ENCODE measurements at places on chromosomes 5 and 9. TPM values are rescaled to one million over a fixed set of nuclear protein-coding genes. Genes with fewer than 3 reads are reported as not detected.

- DNase-seq: no peak
- no peak overlapping the region for H3K4me3 ChIP-seq
- peaks cover 3% of the 10 kb centered on the region for H3K4me1 ChIP-seq
- no peaks in the 10 kb centered on the region for H3K36me3 ChIP-seq
- H3K27me3 ChIP-seq: no peaks in the 10 kb centered on the region
Observed at GRCh38 chr9:16193066-16193465, 640.2 kb downstream of the CCDC171 start.

DNA sequence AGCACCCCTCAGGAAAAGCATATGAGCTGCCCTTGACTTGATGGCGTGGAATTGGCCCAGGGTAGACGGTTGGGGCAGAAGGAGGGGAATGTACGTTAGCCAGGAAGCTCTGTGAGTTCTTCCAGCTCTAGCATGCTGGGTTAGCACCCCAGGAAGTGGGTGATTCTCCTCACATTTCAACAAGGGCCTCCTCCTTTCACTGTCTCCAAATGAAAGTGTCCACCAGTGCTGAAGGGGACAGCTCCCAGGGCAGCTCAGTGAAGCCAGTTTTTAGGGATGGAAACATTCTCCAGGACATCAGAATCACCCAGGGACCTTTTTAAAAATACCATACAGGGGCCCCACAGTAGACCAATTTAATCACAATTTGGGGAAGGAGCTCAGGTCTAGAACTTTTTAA, 17.2 kb upstream of the AFAP1L1 start:
- H3K4me1 ChIP-seq: no peaks in the 10 kb centered on the region
- no peaks in the 10 kb centered on the region for H3K27me3 ChIP-seq
- H3K4me3 ChIP-seq: no peak overlapping the region
- H3K27ac ChIP-seq: no peak overlapping the region
- H3K36me3 ChIP-seq: peaks cover 6% of the 10 kb centered on the region

- no peak for DNase-seq
- no peaks in the 10 kb centered on the region for H3K27me3 ChIP-seq
- no peak overlapping the region for H3K4me3 ChIP-seq
- H3K27ac ChIP-seq: peak overlapping the region; percentile 47
Observed at GRCh38 chr5:132808866-132809265, 4.2 kb upstream of the SOWAHA start.

DNA sequence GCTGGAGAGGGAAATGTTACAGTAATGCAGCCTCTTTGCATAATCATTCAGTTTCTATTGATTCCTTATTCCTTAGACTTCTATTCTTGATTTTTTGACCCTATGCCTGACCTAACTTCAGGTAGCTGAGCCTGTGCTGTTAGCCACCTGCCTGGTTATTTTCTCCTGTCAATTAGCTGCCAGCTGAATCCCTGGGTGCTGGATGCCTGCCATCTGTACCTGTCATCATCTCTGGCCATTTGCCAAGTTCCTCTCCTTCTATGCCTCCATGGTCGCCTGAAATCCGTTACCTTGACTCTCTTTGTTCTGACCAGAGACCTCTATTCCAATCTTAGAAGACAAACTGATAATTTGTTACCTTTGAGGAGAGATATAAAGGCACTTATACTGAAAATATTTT, 178.3 kb downstream of the CAVIN4 start:
- H3K4me3 ChIP-seq: no peak overlapping the region
- no peaks in the 10 kb centered on the region for H3K27me3 ChIP-seq
- H3K36me3 ChIP-seq: no peaks in the 10 kb centered on the region
- no peak overlapping the region for H3K27ac ChIP-seq
- no peaks in the 10 kb centered on the region for H3K4me1 ChIP-seq
- no peak for DNase-seq

- peak; percentile 12 for DNase-seq
- no peaks in the 10 kb centered on the region for H3K36me3 ChIP-seq
- peak overlapping the region; percentile 100 for H3K27ac ChIP-seq
Observed at GRCh38 chr9:33815781-33816180, 1.2 kb upstream of the UBE2R2 start.

- H3K27ac ChIP-seq: no peak overlapping the region
- no peaks in the 10 kb centered on the region for H3K27me3 ChIP-seq
- no peaks in the 10 kb centered on the region for H3K4me1 ChIP-seq
- no peak overlapping the region for H3K4me3 ChIP-seq
- no peaks in the 10 kb centered on the region for H3K36me3 ChIP-seq
Observed at GRCh38 chr5:11511878-11512277, 392.4 kb downstream of the CTNND2 start.

GRCh38 chr5:69032009-69032408, 61.8 kb upstream of the SLC30A5 start:
- no peaks in the 10 kb centered on the region for H3K36me3 ChIP-seq
- DNase-seq: no peak
- H3K4me1 ChIP-seq: no peaks in the 10 kb centered on the region
- H3K4me3 ChIP-seq: no peak overlapping the region

DNA sequence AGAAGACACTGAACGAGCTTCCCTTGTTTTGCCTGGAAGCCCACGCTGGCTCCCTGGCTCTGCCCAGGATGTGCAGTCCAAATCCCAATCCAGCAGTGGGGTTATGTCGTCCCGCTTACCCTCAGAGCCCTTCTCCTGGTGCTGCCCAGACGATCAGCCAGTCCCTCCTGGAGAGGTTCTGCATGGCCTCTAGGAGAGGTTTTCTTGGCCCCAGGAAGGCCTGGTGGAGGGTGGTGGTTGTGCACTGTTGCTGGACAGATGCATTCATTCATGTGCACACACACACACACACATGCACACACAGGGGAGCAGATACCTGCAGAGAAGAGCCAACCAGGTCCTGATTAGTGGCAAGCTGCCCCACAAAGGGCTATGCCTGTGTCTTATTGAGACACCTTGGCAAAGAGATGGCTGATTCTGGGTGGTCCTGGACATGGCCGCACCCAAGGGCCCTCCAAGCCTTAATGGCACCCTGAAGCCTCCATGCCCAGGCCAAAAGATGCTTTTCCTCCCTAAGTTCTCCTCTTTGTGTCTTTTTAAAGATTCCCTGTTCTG, 10.5 kb upstream of the OLFM1 start:
- H3K27ac ChIP-seq: no peak overlapping the region
- H3K27me3 ChIP-seq: no peaks in the 10 kb centered on the region
- no peak for DNase-seq
- H3K36me3 ChIP-seq: no peaks in the 10 kb centered on the region

DNA sequence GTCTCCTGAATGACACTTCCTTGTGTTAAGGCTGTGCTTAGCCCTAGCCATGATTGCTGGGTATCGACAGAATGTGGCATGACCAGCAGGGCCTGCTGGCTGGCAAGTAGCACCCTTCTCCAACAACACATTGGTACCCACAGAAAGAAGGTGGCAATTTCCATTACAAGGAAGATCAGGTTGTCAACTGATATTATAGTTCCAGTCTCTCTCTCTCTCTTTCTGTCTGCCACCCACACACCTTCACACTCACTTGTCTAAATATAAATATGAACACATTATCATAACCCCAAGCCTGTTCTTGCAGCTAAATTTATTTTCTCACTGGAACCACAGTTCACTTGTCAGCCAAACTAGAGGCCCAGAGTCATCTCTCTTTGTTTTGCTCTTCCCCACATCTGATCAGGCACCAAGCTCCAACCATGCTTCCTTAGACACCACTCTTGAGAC, 408.1 kb upstream of the PIK3R1 start:
- no peaks in the 10 kb centered on the region for H3K36me3 ChIP-seq
- no peak overlapping the region for H3K27ac ChIP-seq
- H3K27me3 ChIP-seq: no peaks in the 10 kb centered on the region

DNA sequence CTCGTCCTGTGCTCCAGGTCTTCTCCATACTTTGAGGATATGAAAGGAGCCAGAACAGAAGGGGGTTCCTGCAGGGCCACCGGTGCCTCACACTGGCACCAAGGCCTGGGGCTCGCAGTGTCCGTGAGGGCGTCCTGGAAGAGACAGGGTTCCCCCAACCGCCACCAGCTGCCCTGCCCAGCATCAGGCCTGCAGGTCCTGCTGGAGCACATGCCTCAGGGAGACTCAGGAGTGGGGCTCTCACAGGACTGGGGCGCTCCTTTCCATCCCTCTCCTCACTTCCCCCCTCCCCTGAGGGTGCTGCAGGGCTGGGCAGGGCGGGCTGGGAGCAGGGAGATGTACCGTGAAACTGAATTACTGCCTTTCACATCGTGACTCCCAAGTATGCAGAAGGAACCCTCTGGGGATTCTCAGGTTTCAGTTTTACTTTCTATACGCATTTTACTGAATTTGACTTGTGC, 31.7 kb downstream of the CEP72 start:
- no peak for DNase-seq
- H3K4me1 ChIP-seq: no peaks in the 10 kb centered on the region
- peaks cover 84% of the 10 kb centered on the region for H3K36me3 ChIP-seq
- H3K4me3 ChIP-seq: no peak overlapping the region
- H3K27ac ChIP-seq: no peak overlapping the region

DNA sequence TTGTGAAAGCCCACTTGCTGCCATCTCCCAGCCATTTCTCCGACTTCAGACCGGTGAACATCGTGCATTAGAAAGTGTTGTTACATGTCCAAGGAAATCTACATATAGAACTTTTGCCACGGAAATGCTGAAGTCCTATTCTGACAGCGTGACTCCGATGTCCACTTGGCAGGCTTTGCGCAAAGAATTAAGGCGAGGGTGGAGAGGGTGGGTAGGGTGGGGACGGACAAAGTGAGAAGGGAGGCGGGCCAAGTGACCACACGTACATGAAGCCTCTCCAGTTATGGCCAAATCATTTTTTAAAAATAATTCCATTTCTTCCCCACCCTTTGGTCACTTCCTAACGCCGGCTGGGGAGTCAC, 460 bp upstream of the ACO1 start:
- H3K4me3 ChIP-seq: peak overlapping the region; percentile 69
- H3K27ac ChIP-seq: peak overlapping the region; percentile 73
- H3K27me3 ChIP-seq: no peaks in the 10 kb centered on the region
- peaks cover 44% of the 10 kb centered on the region for H3K4me1 ChIP-seq

DNA sequence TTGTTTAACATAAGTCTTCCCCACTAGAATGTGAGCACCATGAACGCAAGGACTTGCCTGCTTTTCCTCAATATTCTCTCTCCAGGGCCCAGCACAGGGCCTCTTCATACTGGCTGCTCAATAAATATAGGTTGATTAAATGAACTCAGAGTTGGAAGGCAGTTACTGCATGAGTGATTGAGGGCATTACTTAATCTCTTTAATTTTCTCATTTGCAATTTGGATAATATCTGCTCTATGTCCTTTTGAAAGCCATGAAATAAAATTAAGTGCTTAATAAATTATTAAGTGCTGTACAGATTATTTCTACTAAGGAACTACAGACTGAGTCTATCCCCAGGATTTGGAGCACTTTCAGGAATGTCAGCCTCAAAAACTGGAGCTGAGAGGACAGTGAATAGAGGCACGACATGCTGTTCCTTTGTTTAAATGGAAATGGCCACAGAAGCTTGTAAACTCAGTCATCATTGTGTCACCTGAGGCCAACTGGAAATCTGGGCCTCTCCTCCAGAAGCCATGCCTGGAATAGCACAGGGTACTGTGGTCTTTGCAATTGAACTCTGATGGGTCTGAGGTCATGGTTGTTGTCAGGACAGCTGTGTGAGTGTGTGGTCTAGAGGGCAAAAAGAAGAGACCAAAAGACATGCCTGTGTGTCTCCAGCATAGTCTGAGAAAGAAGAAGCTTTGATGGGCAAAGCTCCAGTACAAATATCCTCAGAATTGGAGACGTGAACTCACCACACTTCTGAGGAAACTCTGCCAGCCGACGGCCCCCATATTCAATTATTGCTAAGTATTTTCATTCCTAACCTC, 86.1 kb downstream of the SH3TC2 start:
- no peak overlapping the region for H3K27ac ChIP-seq
- no peak overlapping the region for H3K4me3 ChIP-seq
- H3K36me3 ChIP-seq: no peaks in the 10 kb centered on the region
- no peaks in the 10 kb centered on the region for H3K27me3 ChIP-seq
- H3K4me1 ChIP-seq: peaks cover 36% of the 10 kb centered on the region

DNA sequence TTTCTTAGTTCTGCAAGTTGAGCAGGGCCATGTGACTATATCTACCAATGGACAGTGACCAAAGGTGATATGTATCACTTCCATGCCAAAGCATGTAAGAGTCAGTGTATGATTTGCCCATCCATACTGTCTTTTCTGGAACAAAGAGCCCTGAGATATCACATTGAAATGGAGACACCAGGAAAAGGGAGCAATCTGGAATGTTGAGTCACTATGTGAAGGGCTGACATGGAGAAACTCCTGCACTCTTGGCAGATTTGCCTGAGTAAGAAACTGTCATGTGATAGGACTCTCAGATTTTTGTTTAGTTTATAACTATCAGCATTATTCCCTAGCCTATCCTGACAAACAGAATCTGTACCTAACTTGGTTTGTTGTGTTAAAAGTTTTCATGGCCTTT, 29.8 kb upstream of the TMEM161B start:
- no peak overlapping the region for H3K27ac ChIP-seq
- no peak for DNase-seq
- H3K4me1 ChIP-seq: no peaks in the 10 kb centered on the region
- H3K27me3 ChIP-seq: no peaks in the 10 kb centered on the region
- no peak overlapping the region for H3K4me3 ChIP-seq

- peaks cover 54% of the 10 kb centered on the region for H3K27me3 ChIP-seq
- H3K4me1 ChIP-seq: no peaks in the 10 kb centered on the region
- no peak for DNase-seq
- H3K36me3 ChIP-seq: no peaks in the 10 kb centered on the region
Observed at GRCh38 chr9:135680056-135680455, 16.9 kb downstream of the LCN9 start.

Gene LTC4S
- 17.1 TPM for total RNA-seq

Gene SMIM3
- 15.6 TPM for total RNA-seq

Gene SCGB3A2
- not detected for total RNA-seq

Gene ZSWIM6
- total RNA-seq: 24.8 TPM

Gene OMD
- 3.6 TPM for total RNA-seq

Gene TNFSF15
- total RNA-seq: 12.3 TPM
